ENCODE measurements at places on chromosomes 2 and 18.
A peak's percentile ranks its signal among the peaks of the same experiment; 100 is the strongest.

DNA sequence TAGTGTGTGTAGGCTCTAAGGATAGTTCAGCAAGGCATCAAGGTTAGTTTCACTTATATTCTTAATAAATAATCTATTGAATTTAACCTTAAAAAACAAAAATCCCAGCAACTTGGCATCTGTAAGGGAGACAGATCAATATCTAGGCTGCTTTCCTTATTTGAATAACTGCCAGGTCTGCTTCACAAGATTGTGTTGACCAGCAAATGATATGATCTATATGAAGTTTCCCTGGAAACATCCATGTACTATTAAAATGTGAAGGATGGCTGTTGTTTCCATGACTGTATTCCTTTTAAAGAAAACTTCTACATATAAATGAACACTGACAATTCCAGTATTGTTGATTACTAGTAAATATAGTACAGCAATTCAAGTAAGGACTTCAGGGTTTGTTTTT, 109.4 kb downstream of the SPTBN1 start:
- no peak for DNase-seq

DNA sequence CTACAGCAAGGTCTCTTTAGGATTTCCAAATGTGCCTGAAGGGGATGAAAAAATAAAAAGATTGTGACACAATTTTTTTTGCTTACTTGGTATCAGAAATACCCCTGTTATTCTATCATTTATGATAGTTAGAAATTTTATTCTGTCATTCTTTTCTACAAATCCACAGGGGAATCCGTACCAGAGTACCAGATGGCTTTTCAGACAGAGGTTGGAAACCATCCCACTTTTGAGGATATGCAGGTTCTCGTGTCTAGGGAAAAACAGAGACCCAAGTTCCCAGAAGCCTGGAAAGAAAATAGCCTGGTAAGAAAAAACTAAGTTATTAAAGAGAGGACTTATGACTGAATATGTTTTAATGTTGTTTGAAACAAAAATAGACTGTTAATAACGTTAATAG, 92.6 kb upstream of the FAM117B start:
- DNase-seq, result no peak

DNA sequence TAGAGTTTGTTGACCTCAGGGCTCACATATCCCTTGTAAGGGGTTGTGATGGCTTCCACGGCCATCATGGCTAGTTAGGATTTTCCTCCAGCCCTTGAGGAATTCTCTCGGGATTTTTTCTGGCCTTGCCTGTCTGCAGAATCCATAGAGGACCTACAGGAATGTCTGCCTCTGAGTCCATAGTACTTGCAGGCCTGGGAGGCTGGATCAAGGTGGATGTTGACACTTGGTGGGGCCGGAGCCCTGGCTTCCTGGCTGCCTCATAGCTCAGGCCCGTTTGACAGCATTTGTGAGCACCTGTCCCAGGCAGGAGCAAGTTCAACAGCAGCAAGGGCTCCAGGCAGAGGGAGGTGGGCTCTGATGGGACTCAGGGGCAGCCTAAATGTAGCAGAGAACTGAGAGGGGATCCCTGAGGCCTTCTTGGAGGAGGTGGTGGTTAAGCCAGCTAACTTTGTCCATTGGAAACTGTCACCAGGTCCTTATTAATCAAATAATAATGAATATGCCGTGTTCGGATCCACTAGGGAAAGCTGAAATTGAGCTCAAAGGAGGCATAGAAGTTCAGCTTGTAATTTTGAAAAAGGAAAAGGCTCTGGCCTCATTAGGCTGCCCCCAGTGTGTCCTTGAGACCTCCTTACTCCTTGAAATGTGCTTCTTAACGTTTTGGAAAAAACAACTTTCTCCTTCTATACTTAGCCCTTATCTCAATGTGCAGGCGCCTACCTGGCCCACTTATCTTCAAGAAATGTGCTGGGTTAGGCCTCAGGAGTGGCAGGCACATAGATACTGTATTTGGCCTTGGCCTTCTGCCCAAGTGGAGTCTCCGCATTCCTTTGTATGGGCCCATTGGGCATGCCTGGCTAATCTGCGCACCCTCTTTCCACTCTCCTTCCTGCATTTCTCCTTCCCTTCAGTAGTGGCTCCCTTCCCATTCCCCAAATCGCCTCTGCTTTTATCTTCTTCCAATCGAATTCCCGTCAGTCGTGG, 66.9 kb downstream of the HPCAL1 start:
- no peak for DNase-seq

DNA sequence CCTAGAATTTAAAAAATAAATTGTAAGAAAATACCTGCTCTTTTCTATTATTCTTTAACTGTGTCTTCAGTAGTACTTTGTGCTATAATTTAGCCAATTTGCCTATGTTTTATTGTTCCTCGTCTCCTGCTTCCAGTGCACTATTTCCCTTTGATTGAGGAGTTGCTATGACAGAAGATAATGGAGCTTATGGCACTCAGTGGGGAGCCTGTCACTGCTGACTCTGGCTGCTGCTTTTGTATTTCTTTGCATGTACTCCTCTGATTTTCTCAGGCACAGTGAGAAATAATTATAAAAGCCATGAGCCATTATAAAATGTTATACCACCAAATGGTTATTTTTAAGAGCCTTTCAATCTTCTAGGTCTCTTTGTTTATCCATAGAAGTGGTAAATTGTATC, 1310.8 kb upstream of the SLC39A10 start:
- DNase-seq, result peak; percentile 86

DNA sequence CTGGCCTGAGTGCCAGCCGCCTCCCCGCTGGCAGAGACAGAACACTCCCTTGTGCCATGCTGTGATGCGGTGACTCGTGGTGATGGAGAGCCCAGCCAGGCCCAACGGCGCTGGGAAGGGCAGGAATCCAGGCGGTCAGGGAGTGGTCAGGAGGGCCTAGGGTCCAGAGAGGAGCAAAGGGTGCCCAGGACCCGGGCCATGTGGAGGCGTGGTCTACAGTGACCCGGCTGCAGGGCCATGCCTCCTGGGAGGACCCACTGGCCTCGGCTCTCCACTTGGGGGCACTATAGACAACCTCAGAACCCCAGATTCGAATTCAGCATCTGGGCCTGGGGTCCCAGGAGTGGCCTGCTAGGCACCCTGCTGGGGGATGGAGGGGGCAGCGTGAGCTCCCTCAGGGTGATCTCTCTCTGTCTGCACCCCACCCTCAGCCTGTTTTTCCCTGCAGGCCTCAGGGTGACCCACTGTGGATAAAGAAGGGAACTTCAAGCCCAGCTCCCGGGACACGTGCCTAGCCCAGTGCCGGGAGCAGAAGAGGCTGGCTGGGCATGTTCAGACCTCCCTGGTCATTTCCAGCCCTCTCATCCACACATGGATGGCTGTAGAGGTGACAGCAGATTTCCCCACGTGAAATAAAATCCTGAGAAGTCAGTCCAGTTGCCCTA, 13.0 kb downstream of the AMER3 start:
- DNase-seq, result no peak

DNA sequence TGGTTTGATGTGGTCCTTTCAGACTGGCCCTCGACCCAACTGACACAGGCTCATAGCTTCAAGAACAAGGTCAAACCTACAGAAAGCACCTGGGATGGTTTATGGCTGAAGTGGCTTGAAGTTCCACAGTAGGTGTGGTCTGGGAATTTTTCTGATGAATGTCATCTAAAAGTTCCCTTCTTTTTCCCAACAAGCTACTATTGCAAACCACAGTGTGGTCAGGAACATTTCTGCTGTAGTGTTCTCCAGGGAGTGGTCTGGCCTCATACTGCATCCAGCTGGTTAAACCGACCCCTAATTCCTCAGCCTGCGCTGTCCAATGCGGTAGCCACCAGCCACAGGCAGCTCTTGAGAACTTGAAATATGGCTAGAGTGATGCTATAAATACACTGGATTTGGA, 92.7 kb downstream of the FAM124B start:
- DNase-seq, result no peak

GRCh38 chr2:173357346-173357745, 2.7 kb downstream of the CDCA7 start:
- peak; percentile 84 for DNase-seq

GRCh38 chr2:177251165-177251542, 13.4 kb downstream of the NFE2L2 start:
- DNase-seq, result no peak

DNA sequence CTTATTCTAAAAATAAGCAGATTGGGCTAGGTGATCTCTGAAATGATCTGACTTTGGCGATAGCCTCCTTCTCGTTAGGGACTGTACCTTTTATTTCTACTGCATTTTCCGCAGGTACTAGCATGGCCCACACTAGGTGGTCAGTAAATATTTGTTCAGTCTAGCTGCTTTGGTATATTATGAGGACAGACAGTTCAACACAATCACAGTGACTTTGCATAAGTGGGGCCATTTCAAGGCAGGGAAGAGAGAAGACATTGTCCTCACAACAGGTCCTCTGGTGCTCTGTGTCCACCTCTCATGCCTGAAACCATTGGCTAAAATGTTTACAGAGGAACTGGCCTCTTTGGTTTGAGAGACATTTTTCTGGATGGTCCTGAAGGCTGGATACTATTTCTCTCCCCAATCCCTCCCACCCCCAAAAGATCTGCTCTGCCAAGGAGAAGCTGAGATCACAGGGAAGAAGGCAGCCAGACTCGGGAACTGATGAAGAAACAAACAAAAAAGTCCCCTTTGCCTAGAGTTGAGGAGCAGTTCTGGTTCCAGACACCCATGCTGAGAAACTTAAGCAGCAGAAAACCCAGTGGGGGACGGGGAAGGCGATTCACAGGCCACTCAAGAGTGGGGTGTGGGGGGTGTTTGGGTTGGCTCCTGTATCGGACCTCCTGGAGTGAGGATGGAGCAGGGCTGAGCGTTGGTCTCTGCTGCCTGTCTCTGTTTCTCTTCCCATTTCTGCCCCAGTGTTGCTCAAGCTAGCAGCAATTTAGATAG, 2.9 kb upstream of the TNP1 start:
- no peak for DNase-seq

DNA sequence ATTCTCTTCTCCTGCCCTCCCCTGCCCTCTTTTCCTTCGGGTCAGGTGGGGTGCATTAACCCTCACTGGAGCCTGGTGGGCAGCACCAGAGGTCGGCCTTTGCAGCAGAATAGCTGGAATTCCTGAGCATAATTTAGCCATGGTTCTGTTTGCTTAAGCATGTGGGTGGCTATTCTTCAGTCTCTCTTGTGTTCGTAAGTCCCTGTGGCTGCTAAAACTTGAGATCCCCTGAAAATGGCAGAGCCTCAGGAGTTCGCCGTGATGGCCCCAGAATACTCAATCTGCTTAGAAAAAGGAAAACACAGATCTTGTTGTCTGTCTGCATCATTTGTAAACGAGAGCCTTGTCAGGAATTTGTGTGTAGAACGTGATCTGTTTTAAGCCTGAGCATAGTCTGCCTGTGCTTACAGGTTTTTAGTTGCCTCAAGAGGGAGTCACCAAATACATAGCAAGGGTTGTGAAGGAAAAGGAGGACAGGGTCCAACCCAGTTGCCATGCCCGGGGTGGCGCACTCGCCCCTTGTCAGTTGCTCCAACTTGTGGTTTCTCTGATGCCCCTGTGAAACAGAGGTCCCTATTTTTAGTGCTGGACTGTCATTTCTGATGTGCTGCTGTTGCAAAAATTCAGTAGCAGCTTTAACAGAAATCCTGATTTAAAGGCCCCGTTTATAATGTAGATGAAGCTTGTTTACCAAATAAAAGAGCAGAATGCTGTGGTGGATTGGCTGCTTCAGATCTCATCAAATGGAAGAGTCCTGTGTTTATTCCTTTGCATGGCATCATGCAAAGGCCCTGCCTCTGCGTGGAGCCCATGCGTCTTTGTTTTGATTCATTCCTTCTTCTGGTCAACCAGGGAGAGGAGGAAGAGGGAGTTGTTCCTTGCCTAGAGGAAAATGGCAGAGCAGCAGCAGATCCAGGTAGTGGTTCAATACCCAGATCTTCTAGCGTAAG, 74.8 kb downstream of the WDSUB1 start:
- DNase-seq, result no peak
